ENCODE measurements at places on chromosomes 6 and 20.
A peak's percentile ranks its signal among the peaks of the same experiment; 100 is the strongest.

GRCh38 chr6:124885171-124885570, 77.1 kb upstream of the RNF217 start:
- no peaks in the 10 kb centered on the region for H3K27me3 ChIP-seq
- H3K36me3 ChIP-seq, result no peaks in the 10 kb centered on the region
- no peaks in the 10 kb centered on the region for H3K4me1 ChIP-seq

GRCh38 chr6:36907781-36908180, 22.0 kb downstream of the C6orf89 start:
- H3K4me1 ChIP-seq, result peaks cover 7% of the 10 kb centered on the region
- no peak overlapping the region for H3K4me3 ChIP-seq
- H3K27me3 ChIP-seq, result no peaks in the 10 kb centered on the region
- no peaks in the 10 kb centered on the region for H3K36me3 ChIP-seq

- peaks cover 22% of the 10 kb centered on the region for H3K4me1 ChIP-seq
- peak overlapping the region; percentile 50 for H3K27ac ChIP-seq
- H3K36me3 ChIP-seq, result no peaks in the 10 kb centered on the region
- no peak for DNase-seq
- H3K27me3 ChIP-seq, result no peaks in the 10 kb centered on the region
Observed at GRCh38 chr6:4914420-4915159, 89.2 kb downstream of the RPP40 start.

DNA sequence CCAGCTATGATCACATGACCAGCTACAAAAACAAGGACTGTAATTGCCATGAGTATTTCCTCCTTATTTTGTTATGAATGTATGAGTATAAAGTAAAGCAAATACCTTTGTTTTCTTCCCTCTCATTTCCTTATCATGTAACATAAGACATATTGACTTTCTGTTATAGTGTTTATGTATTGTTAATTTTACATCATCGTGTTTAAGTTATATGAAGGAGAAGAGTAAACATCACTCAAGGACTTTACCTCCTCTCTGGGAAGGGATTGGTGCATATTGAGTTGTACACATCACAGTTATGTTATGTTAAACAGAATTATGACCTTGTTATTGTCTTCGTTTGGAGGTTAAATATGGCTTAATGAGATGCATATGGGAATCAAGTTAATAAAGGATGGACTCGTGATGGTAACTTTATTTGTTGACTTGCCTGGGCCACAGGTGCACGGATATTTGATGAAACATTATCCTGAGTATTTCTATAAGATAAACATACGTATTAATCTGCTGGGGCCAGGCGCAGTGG, 57.3 kb upstream of the CNKSR3 start:
- H3K27ac ChIP-seq, result no peak overlapping the region
- no peaks in the 10 kb centered on the region for H3K36me3 ChIP-seq
- no peaks in the 10 kb centered on the region for H3K4me1 ChIP-seq
- DNase-seq, result no peak
- H3K4me3 ChIP-seq, result no peak overlapping the region
- no peaks in the 10 kb centered on the region for H3K27me3 ChIP-seq

DNA sequence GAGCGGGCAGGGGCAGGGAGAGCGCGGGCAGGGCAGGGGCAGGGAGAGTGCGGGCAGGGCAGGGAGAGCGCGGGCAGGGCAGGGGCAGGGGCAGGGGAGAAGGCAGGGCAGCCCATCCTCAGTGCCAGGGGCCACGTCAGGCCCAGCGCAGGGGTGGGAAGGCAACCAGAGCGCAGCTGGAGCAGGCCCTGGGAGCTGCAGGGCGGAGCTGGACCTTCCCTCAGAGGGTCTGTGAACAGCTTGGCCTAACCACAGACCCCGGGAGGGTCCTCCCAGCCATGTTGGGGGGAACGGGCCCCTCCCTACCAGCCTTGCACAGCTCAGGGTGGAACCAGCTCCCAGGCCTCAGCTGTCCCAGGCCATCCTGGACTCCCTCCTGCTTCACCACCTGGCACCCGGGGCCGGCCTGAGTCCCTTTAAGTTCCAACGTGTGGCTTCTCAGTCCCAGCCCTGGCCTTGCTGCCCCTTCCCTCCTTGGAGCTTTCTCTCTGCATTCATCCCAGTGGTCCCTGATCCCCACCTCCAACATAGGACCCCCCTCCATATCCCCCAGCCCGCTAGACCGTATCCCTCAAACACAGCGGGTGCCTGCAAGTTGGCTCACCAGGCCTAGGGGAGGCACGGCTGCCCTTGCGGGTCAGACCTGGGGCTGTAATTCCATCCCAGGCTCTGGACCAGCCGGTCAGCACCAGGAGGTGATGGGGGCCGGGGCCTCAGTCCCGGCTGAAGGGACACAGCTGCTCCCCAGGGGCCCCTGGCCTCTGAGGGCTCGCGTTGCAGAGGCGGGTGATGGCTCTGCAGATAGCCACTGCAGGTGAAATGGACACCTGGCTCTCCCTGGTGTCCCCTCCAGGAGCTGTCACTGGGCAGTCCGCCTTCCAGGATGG, 5.6 kb upstream of the ZBTB46 start:
- peaks cover 15% of the 10 kb centered on the region for H3K4me1 ChIP-seq
- no peaks in the 10 kb centered on the region for H3K27me3 ChIP-seq
- no peak for DNase-seq
- H3K36me3 ChIP-seq, result no peaks in the 10 kb centered on the region
- no peak overlapping the region for H3K4me3 ChIP-seq
- no peak overlapping the region for H3K27ac ChIP-seq

DNA sequence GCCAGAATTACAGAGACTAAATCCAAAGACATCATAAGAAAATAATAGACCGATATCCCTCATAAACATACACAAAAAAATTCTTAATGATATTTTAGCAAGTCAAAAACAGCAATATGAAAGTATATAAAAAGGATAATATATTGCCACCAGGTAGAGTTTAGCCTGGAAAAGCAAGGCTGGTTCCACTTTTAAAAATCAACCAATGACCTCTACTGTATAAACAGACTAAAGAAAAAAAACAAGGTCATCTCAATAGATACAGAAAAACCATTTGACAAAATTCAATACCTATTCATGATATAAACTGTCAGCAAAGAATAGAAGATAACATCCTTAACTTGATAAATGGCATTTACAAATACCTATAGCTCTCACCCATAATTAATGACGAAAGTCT, 9.7 kb downstream of the SERINC1 start:
- H3K27ac ChIP-seq, result no peak overlapping the region
- no peaks in the 10 kb centered on the region for H3K27me3 ChIP-seq
- no peaks in the 10 kb centered on the region for H3K4me1 ChIP-seq
- no peaks in the 10 kb centered on the region for H3K36me3 ChIP-seq
- no peak for DNase-seq
- H3K4me3 ChIP-seq, result no peak overlapping the region

GRCh38 chr6:152904678-152905077, 78.2 kb downstream of the FBXO5 start:
- no peak for DNase-seq
- no peak overlapping the region for H3K4me3 ChIP-seq
- H3K4me1 ChIP-seq, result no peaks in the 10 kb centered on the region
- H3K27ac ChIP-seq, result no peak overlapping the region

DNA sequence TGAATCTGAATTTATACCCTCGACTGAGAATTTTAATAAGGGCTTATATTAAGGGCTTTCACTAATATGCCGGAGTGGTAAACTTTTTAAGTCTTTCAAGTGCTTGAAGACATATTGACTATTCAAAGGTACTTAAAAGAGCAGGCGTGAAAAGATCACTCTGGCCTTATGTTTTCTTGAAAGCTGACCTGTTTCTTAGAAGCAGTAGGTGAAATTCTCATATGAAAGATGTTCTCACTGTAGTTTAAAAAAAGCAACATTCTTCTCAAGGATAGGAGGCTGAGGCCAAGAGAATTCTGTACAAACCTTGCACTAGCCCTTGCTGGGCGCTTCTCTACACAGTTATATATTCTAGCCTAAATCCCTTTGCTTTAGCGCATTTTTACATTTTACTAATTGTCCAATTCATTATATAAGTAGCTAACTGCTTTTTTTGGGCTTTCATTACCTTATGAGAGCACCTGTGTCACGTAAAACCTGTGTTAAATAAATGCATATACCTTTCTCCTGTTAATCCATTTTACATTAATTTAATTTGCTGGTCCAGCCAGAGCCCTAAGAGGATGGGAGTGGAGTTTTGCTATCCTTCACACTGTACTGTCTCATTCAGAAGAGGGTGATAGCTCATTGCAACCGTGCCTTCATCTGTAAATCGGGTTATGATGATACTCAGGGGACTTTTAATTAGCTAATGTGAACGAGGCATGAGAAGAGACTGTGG, 59.6 kb upstream of the HFE start:
- DNase-seq, result no peak
- H3K27ac ChIP-seq, result peak overlapping the region; percentile 93
- no peak overlapping the region for H3K4me3 ChIP-seq
- no peaks in the 10 kb centered on the region for H3K27me3 ChIP-seq
- peaks cover 14% of the 10 kb centered on the region for H3K4me1 ChIP-seq

DNA sequence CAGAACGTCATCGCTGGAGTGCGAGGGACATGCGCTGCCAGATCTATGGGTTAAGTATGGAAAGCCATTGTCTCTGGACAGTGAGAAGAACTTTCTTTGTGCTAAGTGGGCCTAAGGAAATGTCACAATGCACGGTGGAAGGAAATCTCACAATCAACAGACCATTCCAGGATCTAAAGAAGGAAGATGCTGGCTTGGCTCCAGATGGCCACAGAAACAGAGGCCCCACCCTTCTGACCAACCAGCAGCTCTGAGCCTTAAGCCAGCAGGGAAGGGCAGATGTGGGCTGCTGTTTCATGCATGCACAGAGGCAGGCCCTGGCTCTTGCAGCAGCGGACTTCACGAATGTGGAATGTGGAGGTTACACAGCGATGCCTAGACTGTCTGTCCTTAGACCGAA, 156.3 kb downstream of the SOBP start:
- peak; percentile 51 for DNase-seq
- no peaks in the 10 kb centered on the region for H3K36me3 ChIP-seq
- no peaks in the 10 kb centered on the region for H3K27me3 ChIP-seq
- H3K4me1 ChIP-seq, result no peaks in the 10 kb centered on the region
- no peak overlapping the region for H3K4me3 ChIP-seq

DNA sequence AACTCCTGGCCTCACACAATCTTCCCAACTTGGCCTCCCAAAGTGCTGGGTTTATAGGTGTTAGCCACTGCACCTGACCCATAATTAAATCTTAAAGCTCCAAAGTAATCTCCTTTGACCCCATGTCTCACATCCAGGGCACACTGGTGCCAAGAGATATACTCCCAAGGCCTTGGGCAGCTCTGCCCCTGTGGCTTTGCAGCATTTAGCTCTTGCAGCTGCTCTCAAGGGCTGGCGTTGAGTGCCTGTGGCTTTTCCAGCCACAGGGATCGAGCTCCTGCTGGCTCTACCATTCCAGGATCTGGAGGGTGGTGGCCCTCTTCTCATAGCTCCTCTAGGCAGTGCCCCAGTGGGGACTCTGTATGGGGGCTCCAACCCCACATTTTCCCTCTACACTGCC, 49.3 kb upstream of the CD2AP start:
- H3K27me3 ChIP-seq, result no peaks in the 10 kb centered on the region
- H3K27ac ChIP-seq, result no peak overlapping the region
- DNase-seq, result no peak
- H3K36me3 ChIP-seq, result no peaks in the 10 kb centered on the region

DNA sequence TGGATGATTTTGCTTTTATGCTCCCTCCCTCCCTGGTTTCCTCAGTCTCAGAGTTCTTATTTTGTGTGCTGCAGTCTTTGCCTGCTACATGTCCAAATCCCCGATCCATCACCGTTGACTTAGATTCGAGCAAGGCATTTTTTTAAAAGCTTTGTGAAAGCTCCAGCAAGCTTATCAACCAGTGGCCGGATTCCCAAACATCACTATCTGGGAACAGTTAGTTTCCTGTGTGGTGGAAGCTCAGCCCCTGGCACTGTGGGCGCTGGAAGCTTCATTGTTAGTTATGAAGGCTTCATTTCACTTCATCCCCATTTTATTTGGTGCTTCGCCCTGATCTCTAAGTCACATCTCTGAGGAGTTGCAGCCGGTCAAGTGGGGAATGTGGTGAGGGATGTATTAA, 44.7 kb downstream of the DEK start:
- no peaks in the 10 kb centered on the region for H3K4me1 ChIP-seq
- no peak overlapping the region for H3K4me3 ChIP-seq
- H3K27me3 ChIP-seq, result no peaks in the 10 kb centered on the region
- DNase-seq, result no peak

GRCh38 chr6:71203206-71203605, 85.4 kb upstream of the OGFRL1 start:
- no peaks in the 10 kb centered on the region for H3K36me3 ChIP-seq
- no peaks in the 10 kb centered on the region for H3K27me3 ChIP-seq
- H3K27ac ChIP-seq, result no peak overlapping the region
- H3K4me3 ChIP-seq, result no peak overlapping the region
- no peak for DNase-seq
- no peaks in the 10 kb centered on the region for H3K4me1 ChIP-seq

GRCh38 chr6:32445321-32445854, 5.7 kb downstream of the HLA-DRA start:
- H3K27ac ChIP-seq, result no peak overlapping the region
- no peak for DNase-seq
- H3K4me3 ChIP-seq, result no peak overlapping the region
- no peaks in the 10 kb centered on the region for H3K4me1 ChIP-seq
- no peaks in the 10 kb centered on the region for H3K36me3 ChIP-seq

DNA sequence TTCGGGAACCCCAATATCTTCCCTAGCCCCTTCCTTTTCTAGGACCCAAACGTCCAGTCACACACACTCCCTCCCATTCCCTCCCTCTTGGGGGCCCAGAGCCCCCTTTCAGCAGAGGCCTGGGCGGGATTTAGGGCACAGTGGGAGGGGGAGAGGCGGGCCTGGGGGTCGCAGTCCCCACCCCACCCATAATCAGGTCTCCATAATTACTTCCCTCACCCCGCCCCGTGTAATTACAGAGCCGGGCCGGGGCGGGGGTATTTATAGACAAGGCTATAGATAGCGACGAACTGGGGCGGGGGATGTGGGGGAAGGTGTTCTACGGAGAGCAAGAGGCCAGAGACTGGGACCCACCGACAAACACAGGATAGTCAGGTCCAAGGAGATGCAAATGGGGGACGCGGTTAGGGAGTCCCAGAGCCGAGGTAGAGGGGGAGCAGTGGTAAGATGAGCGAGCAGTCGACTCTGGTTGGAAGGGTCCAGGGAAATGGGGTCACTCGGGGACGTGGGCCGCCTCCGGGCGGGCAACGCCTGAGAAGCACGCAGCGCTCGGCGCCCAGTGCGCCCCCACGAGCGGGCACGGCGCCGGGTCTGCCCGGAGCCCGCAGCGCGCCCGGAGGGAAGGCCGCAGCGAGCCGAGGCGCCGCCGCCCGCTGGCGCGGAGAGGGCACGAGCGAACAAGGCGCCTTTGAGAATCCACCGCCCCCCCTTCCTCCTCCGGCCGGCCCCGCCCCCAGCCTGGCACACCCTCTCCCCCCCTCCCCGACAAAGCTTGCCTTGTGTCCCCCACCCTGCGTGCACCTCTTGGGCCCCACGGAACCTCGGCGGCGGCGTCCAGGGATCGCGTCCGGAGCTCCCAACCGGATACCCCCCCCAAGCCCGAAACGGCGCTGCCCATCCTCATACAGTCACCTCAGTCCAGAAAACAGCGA, 670 bp upstream of the COL11A2 start:
- peaks cover 20% of the 10 kb centered on the region for H3K27me3 ChIP-seq
- H3K27ac ChIP-seq, result peak overlapping the region; percentile 37
- peak overlapping the region; percentile 23 for H3K4me3 ChIP-seq
- H3K4me1 ChIP-seq, result peaks cover 13% of the 10 kb centered on the region
- DNase-seq, result peak; percentile 56
